SW 1271 (cell line): ENCODE measurements at places on chromosomes 4 and X.

- DNase-seq: no peak
Measured at GRCh38 chr4:154018659-154019058, 229.8 kb upstream of the SFRP2 start.

DNA sequence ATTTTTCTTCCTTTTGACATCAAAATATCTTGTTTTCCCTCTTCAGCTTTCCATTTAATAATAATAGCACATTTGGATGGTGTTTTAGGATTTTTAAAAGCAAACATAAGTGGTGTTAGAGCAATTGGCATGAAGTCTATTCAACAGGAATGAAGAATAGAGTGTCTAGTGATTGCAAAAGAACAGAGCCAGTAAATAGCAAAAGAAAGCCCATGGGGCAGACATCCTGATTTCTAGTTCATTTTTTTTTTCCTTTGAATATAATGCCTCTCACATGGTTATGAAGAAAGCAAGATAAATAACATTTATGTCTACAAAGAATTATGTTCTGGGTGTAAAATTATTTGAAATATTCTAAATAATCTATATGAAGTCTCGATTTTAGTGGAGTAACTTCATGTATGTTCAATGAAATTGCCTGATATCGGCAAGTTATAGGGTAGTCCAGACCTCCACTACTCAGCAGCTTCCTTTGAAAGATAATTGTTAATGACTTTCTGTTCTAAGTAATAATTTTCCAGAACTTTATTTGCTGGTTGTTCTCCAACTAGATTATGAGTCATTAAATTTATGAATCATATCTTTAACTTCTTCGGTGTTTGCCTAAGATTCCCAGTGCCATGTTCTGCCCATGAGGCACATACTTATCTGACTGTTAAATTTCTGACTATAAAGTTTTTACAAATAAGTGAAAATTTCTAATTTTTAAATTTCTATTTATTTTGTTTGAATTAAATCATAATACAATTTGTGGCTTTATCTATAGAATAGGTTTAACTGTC is 587.9 kb downstream of the TLL1 start:
- DNase-seq: no peak

DNA sequence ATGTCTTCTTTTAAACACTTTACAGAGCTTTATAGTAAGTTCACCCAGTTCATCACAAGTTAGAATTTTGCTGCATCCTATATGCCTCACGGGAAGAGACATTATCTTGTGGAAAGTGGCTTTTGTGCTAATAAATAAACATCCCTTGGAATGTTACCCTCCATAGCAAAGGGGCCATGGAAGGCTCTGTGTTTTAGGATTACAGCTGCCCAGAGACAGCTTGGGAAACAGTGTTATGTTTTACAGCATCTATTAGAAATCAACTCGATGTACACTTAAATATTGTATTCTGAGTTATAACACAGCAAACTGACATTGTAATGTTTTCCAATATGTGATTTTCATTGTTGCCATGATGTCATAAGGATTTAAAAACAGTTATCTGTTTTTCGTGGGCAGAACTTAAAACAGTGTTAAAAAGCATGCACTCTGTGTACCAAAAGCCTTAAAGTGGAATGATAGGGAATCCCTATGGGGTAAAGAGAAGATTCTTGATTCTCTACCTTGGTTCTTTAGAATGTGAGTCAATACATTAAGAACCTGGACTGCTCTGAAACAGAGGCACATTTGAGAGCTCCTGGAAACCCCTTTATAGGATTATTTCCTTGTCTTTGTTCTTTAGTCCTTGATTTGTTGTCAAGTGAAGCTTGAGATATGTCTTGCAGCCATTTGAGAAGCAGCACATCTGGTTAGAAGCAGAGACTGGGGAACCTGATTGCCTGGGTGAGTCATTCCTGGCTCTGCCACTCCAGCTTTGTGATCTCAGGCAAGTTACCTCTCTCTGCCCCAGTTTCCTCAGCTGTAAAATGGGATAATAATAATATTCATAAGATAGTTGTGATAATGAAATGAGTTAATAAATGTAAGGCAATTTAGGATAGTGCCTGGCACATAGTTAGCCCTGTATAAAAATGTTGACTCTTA is 41.6 kb downstream of the ARHGAP10 start:
- DNase-seq: no peak

GRCh38 chrX:97132664-97133415 is 249.1 kb downstream of the RPA4 start:
- no peak for DNase-seq
